ENCODE measurements at places on chromosomes 3 and 15.

- no peak for DNase-seq
These were observed 1358.5 kb downstream of the ROBO2 start for GRCh38 chr3:78398401-78398800.

DNA sequence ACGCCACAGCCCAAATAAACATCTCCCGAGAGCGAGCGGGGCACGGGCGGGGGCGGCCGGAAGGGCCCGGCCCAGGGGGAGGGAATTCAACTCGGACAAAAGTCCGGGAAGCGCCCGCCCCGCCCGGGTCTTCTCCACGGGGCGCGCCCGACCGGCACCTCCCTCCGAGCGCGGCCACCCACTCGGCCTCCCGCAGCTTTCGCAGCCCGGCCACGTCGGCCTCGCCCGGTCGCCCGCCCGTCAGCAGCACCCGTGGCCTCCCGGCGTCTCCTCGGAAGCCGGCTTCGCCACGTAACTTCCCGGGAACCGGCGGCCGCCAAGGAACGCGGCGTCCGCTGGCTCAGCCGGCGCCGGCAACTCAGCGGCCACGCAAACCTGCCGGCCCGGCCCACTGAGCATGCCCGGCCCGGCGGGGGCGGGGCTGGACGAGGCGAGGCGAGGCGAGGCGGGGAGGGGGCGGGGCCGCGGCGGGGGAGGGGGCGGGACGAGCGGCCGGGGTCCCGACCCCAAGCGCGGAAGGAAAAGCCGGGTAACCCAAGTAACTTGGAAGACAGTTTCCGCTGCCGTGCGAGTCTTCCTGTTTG lies at the start of gene TJP1:
Gene TJP1 (minus strand): TSS at position 369 of the 584 bp plus-strand sequence. CDS start 440 bp downstream, outside the sequence.
- peak; percentile 87 for DNase-seq

GRCh38 chr3:129344540-129345220 lies 66.0 kb downstream of the HMCES start:
- DNase-seq: peak; percentile 29

DNA sequence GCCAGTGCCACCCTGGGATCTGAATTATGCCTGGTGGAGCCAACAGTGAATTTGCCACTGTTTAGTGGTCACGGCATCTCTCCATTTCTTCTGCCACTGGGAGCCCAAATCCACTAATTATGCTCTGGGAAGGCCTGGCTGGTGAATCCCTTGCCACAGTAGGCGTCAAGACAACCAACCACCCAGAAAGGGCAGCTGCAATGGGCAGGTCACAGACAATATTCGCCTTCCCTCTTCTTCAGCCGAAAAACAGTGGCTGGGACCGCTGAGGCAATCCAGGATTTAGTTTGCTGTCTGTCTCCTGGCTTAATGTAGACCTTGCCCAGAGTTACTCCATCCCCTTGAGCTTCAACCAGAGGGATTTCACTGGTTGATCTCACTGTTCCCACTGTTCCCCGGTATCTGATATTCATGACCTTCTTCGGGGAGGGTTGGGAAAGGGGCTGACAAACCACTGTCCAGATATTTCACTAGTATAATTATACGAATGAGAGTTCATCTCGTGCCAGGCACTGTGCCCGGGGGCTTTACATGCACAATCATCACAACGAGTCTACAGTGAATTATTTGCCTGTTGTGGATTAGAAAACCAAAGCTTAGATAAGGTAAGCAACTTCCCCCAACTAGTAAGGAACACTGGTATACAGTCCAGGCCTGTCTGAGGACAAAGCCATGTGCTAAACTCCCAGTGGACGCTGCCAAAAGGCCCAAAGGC lies 49.9 kb upstream of the RAB6B start:
- DNase-seq: no peak

- DNase-seq: no peak
These were observed 27.7 kb upstream of the IL20RB start for GRCh38 chr3:136929977-136930670.

DNA sequence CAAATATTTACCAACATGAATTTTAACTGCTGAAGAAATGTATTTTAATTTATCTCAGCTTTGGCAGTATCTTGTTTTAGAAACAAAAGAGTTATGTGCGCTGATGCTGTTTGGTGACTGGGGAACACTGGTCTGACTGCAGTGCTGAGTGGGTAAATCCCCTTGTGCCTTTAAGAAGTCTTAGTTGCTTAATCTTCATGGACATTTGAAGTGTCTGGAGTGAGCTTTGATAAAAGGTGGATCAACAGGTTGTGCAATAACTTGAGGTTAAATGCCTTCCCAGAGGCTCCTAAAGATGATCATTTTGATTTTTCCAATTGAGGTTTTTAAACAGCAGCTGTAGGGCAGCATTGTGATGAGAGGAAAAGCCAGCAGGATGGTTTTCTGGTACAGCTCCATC lies 68.7 kb downstream of the TP63 start:
- DNase-seq: no peak

- DNase-seq: no peak
These were observed 93.4 kb upstream of the CHD2 start for GRCh38 chr15:92806763-92807162.

DNA sequence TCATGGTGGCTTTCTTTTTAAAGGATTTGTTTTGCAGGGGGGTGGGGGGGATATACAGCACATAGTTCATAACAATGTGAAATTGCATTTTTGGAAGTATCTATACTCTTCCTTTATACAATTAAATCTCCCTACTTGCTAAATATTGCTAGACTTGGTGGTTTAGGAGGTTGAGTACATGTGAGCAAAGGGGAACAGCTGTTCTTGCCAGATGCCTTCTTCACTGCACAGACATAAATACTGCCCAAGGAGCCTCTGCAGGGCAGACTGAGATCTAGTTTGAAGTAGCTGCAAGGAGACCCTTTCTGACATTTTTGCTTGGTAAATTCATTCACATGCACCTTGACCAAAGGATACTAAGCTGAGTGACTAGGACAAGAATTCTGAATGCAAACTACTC lies 228.6 kb upstream of the IL12A start:
- no peak for DNase-seq

- DNase-seq: no peak
These were observed 14.3 kb downstream of the ABCC5 start for GRCh38 chr3:184003187-184003967.

DNA sequence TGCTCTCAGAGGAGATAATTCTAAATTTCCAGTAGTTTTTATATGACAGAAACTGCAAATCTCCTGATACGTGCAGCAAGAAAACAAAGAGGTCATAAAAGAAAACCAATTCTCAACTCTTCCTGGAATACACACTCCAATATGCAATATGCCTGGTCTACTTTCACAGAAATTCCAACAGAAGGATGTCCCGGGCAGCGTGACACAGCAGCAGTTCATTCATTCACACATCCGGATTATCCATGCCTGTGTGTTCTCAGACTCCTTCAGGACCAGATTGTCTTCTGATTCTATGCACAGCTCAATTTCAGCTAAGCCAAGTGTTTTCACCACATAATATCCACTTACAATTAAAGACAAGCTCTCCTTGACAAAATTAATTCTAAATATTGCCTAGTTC lies 64.3 kb downstream of the FBN1 start:
- no peak for DNase-seq

- DNase-seq: no peak
These were observed 63.3 kb upstream of the DCBLD2 start for GRCh38 chr3:98964784-98965183.

DNA sequence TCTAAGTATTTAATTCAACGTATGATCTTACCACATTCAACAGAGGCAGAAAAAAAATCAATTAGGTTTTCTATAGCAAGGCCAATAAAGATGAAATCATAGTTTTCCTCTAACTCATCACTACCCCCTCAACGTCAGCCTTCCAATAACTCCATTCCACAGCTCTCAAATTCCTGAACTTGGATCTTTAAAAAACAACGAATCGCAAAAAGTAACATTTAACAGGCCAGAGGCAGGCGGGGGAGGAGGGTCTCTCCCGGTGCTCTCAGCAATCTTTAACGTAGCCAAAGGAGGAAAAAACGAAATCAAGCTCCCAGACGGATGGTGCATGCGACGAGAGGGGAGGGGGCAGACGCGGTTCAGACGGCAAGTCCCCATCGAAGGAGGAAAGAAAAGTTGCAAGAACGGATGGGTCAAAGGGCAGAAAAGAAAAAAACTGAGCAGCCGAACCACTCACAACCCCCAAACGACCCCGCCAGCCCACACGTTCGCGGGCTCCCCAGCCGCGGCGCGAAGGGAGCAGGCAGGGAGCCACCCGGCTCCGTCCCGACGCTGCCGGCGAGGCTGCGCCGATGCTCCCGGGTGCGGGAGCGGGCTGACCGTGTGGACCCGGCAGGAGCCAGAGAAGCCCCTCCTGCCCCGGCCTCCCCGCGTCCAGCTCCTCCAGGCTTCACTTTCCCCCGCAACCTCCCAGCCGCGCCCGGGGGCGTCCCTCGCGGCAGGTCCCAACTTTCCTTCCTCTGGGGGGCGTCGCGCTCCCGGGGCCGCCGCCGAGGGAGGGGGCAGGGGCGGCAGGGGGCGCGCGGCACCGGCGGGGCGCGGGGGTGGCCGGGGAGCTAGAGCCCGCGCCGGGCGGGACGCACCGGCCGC lies 703 bp downstream of the PEAK1 start:
- peak; percentile 67 for DNase-seq

GRCh38 chr3:178002113-178002512 lies 534.1 kb upstream of the KCNMB2 start:
- DNase-seq: no peak

DNA sequence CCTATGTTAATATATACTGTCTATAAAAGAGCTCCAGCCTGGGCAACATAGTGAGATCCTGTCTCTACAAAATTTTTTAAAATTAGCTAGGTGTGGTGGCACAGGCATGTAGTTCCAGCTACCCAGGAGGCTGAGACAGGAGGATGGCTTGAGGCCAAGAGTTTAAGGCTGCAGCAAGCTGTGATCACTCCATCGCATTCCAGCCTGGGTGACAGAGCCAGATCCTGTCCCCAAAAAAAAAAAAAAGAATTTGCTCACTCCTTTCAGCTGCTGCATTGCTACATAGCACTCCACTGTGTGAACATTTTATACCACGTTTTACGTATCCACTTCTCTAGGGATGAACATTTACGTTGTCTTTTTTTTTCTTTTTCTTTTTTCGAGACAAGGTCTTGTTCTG lies 6.0 kb upstream of the TSEN2 start:
- DNase-seq: no peak

- no peak for DNase-seq
These were observed 21.0 kb downstream of the ZDHHC3 start for GRCh38 chr3:44954962-44955361.

DNA sequence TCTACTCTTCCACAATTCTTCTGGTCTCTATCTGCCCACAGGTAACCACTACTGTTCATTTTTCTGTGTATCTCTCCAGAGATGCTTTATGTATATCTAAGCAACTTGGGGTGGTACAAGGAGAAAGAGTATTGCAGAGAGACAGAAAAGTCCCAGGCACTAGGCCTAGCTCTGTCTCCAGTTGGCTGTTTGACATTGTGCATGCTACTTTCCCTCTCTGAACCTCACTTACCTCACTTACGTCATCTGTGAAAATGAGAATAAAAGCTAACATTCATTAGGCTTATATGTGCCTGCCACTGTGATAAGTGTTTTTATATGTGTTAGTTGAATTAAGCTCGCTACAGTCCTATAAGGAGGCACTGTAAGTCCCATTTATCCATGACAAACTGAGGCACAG lies 76.7 kb upstream of the RNU6-1 start:
- no peak for DNase-seq

DNA sequence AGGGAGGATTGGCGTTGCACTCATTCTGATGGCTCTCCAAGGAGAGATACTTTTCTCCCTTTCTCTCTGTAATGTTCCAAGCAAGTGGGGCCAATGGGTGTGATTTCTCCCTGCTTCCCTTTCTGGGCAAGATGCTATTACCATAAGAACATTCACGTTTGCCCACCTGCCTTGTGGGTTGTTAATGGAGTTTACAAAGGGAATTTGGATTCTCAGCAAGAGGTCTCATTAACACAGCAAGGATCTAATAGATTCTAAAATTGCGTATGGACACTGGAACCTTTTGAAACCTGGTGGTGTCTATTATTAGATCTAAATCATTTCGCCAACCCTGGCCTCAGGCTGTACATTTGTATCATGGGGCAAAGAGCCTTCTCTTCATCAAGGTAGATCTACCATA lies 74.1 kb downstream of the SLCO3A1 start:
- no peak for DNase-seq

DNA sequence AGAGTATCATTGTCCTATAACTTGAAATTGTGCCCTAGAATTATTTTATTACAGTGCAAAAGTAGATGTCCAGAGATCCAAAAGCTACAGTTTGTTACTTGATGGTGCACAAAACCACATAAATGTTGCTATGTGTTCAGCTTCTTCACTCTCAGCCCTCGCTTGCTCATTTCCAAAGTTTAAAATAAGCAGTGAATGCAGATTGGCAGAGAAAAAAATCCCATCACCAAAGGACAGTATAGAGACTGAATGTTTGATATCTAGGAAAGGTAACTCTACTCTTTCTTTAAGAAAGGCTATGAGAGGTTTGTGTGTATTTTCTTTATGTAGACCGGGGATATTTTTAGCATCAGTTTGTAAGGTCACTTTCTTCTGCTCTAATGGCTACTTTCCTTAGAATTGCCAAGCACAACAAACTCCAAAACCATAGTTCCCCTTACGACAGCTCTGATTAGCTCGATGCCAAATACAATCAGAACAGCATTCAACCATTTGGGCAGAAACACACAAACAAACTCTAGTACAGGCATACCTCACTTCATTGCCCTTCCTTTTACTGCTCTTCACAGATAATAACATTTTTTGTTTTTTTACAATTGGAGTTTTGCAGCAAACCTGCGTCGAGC lies 164.1 kb upstream of the CCDC54 start:
- no peak for DNase-seq

DNA sequence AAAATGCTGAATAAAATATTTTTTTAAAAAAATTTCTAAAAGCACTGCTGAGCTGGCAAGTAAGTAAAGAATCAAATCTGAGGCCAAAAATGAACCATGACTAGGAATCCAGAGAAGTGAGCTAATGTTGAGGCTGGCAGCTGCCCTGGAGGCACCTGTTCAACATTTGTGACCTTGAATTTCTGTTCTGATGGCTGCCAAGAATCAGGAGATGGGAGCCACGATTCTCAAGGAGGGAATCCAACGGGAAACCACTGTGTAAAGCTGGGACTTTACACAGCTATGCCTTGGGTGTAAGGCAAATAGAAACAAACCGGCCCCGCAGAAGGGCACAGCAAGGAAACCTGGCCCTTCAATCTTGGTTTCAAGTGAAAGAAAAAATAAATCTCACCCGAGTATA lies 22.7 kb downstream of the HEG1 start:
- no peak for DNase-seq

GRCh38 chr3:163384383-163384782 lies 1693.9 kb downstream of the SI start:
- DNase-seq: no peak
